T-helper 2 cell (primary cell): ENCODE measurements at places on chromosomes 7 and 10.

DNA sequence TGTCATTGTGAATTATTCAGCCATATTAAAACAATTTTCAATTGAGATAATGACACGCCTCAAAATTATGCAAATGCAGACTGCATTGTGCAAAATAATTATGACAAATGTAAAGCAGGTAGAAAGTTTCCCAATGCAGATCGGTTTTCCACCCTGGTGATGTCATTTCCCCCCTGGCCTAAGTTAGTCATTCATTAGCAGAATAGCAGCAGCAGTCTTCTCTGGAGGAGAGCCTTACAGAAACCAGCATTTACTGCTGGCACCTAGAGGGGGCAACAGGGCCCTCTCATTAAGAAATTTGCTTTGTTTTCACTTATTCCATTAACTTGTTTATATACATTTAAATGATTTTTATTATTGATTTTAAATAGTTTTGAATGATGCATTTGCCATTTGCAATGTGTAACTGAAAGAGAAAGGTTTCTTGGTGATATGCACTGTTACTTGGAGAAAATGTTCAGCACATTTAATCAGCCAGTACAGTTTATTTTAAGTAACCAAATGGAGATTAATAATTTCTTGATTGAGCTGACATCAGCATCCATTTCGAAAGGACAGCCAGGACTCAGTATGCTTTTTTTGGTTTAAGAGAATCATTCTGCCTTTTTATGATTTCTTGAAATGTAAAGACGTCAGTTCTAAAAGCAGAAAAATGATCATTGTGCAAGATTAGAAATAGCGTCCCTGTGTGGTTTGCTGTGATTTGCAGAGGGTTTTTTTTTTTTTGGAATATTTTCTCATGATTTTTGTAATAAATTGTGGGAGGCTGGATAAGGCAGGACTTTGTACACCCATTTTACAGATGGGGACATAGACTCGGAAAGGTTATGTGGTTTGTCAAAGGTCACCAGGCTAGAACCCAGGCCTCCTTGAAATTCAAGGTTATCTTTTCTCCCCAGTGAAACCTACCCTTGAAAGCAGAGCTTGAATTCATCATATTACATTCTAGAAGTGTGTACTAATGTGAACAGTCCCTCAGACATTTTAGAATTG, 3.5 kb downstream of the ARID5B start:
- peak; percentile 11 for DNase-seq

DNA sequence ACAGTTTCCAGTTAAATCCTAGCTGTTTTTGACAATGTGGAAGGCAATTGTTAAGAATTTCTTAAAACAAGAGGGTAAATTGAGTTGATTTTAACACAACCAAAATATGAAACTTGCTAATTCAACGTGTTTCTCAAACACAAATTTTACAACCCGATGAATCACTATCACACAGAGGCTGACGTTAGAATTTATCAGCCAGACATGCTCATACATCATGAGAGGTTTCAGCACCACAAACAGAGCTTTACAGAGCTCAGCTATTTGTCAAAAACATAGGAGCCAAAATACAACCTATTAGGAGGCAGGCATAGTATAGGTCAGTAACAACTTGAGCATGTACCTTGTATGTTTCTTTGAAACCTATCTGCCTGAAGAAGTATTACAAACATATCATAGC, 36.1 kb downstream of the LRRN3 start:
- no peak for DNase-seq

GRCh38 chr7:44762300-44762699, 13.7 kb downstream of the ZMIZ2 start:
- no peak for DNase-seq

GRCh38 chr10:79316671-79317431, 30.4 kb upstream of the PPIF start:
- DNase-seq = peak; percentile 87

DNA sequence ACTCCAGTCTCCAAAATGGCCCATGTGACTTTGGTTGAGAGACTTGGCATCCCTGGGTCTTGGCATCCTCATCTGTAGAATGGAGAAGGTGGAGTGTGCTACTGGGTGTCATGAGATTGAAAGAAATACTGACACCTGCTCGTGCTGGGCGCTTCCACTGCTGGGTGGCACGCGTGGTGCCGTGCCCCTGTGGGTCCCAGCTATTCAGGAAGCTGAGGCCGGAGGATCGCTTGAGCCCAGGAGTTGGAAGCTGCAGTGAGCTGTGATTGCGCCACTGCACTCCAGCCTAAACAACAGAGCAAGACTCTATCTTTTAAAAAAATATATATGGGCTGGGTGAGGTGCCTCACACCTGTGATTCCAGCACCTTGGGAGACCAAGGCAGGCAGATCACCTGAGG, 53.1 kb downstream of the NPTX2 start:
- DNase-seq = no peak

DNA sequence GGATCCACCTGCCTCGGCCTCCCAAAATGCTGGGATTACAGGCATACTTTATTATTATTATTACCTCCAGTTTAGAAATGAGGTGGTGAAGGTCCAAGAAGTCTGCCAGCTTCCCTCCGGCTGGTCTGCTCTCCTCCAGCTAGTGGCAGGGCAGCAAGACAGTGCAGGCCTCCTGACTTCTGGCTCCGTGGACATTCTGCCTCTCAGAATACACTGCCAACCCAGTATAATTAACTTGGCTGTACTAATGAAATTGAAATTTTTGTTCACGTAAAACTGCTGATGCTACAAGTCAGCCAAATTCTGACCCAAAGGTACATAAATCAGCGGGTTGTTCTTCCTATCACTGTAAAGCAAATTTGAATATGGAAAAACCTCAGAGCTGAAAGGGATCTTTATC, 7.6 kb upstream of the PDE1C start:
- no peak for DNase-seq

DNA sequence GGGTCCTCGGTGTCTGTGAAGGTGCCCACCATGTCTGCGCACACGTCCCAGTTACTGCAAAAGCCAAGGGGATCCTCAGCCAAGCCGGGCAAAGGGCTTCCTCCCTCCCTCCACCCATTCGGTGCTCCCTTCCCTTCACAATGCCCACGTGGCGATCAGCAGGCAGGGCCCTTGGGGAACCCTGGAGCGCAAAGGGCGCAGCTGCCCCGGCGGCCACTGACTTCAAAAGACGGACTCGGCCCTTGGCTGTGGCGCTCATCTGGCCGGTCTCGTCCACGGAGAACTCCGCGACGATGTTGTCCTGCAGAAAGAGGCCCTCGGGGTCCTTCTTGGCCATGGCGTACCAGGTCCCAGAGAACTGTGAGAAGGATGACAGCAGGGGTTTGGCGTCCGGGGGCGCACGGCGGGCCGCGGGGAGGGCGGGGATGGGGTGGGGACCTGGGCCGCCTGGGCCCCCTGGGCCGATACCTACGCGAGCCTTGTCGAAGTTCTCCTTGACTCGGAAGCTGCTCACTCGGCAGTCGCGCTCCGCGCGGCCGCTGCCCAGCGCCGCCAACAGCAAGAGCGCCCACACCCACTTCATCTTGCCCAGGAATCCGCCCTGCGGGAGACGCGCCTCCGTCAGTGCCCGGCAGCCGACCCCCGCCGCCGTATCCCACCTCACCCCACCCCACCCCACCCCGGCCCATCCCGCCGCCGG, 439 bp downstream of the RBP4 start:
- DNase-seq = peak; percentile 13

DNA sequence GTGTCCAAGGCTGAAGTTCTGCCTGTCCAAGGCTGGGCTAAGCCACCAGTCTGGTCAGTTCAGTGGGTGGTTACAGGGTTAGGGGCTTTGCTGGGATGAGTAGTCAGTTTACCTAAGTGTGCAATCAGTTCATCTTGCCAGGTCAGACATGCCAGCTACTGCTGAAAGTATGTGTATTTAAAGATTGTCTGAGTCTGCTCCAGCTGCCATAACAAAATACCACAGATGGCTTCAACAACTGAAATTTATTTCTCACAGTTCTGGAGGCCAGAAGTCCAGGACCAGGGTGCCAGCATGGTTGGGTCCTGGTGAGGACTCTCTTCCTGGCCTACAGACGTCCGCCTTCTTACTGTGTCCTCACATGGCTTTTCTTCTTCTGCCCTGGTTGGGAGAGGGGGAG, 52.4 kb upstream of the TNS3 start:
- no peak for DNase-seq
